ENCODE measurements at places on chromosomes 16 and 17.

DNA sequence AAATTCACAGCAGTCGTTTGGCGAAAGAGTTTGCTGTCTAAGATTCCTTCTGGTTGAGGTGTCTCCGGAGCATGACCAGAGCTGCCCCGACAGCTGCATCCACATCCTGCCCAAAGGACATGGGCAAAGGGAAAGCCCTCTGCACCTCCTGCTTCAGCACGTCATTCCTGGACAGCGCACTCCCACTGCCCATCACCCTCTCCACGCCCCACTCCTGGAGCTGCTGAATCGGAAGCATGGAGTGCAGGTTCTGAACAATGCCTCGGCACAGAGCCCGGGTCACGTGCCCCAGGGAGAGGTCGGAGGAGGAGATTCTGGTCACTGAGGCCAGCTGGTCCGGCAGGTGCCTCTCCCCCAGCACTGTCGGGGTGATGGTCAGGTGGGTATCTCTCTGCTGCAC is 1.3 kb upstream of the TRPV1 start:
- no peak for DNase-seq

DNA sequence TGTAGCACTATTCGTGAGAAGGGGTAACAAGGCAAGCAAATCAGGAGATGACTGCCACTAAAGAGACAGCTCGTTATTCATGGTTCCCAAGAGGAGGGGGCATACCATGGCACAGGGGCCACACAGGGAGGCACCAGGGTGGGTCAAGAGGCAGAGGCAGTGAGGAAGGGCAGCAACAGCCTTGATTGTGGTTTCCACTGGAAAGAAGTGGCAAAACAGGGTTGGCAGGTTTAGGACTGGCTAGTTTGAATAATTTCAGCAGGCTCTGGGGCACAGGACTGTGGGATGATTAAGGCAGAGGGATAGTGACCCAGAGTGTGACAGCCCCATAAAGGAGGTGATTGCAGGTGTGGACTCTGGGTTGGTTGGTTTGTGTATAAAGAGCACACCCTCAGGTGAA is 188.9 kb downstream of the CBLN1 start:
- no peak for DNase-seq

GRCh38 chr17:40588552-40588951 is 23.3 kb upstream of the CCR7 start:
- no peak for DNase-seq

GRCh38 chr17:56148333-56148732 is 4.9 kb upstream of the ANKFN1 start:
- no peak for DNase-seq

DNA sequence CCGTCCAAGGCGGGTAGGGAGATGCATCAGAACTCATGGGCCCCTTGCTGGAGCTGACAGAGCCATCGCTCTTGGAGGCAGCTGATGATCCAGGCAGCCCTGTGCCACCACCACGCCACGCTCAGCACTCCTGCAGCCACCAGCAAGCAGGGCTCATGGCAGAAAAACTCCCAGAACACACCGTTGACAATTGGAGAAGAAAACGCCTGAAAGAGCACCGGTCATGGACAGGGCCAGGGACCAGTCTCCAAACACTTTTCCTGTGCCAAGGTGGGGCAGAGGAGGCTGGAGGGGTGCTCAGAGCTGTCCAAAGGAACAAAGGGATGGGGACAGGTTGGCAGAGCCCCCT is 132.2 kb downstream of the FOXL1 start:
- no peak for DNase-seq

DNA sequence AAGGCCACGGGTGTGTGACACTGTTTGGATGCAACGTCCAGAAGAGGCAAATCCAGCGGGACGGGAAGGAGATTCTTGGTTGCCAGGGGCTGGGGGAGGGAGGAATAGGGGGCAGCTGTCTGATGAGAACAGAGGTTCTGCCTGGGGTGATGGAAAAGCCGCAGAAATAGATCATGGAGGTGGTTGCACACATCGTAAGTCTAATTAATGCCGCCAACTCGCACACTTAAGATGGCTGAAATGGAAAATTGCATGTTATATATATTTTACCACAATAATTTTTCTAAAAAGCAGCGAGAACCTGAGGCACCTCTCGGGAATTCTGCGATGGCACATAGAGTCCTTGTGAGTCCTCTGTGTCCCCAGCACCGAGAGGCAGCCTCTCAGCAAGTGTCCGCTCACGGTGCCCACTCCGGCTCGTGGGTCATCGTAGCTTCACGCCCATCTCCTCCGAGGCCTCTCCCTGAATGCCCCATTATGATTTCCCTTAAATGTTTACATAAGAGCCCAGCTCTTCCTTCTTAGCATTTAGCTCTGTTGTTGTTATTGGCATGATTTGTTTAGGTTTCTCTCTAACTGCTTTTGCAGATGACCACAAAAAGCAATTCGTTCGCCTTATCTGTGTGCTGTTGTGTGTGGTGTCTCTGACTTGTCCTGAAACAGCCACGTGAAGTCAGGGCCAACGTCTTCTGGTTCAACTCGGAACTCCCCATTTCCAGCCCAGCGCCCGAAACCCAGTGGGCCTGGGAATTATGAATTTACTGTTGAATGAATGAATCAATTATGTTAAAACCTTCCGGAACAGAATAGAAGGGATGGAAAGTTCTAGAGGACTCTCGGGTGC is 7.7 kb downstream of the WFDC1 start:
- no peak for DNase-seq

- DNase-seq: no peak
Measured at GRCh38 chr17:30304778-30305177, 13.0 kb upstream of the BLMH start.

GRCh38 chr17:50222922-50223321 is 21.5 kb upstream of the COL1A1 start:
- no peak for DNase-seq

- no peak for DNase-seq
Measured at GRCh38 chr17:45825792-45826191, 18.9 kb upstream of the SPPL2C start.

- no peak for DNase-seq
Measured at GRCh38 chr16:86794216-86794864, 216.0 kb downstream of the FOXL1 start.

GRCh38 chr17:64781810-64782555 is 119.9 kb upstream of the SMURF2 start:
- no peak for DNase-seq

GRCh38 chr17:50359005-50359699 is 13.2 kb downstream of the XYLT2 start:
- no peak for DNase-seq

- DNase-seq: no peak
Measured at GRCh38 chr16:84295203-84295860, 654 bp downstream of the WFDC1 start.

DNA sequence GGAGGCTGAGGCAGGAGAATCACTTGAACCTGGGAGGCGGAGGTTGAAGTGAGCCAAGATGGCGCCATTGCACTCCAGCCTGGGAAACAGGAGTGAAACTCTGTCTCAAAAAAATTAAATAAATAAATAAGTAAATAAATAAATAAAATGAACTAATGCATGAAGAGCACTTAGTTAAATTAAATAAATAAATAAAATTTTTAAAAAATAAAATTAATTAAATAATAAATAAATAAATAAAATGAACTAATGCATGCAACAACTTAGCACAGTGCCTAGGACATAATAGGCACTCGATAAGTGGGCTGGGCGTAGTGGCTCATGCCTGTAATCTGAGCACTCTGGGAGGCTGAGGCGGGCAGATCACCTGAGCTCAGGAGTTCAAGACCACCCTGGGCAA is 15.6 kb upstream of the CEP20 start:
- DNase-seq: no peak

GRCh38 chr17:50026837-50027171 is 29.1 kb upstream of the ITGA3 start:
- peak; percentile 88 for DNase-seq

DNA sequence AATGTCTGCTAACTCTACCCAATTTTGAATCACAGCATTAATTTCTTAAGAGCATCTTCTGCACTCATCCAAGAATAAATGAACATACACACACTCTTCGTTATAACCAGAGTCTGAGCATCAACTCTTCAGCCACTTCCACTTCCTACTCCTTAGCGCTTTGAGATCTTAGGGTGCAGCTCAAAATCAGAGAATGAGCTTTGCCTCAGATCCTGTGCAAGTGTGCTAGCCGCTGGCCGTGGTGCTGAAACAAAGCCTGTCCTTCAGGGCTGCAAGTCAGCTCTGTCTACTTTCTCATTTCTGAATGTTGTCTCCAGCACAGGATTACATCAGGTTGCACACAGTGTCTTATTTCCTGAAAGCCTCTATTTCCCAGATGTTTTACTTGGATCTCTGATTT is 165.4 kb downstream of the AIPL1 start:
- no peak for DNase-seq

GRCh38 chr16:49734331-49734730 is 121.6 kb downstream of the ZNF423 start:
- DNase-seq: no peak

- no peak for DNase-seq
Measured at GRCh38 chr17:77859035-77859810, 99.3 kb upstream of the TNRC6C start.

DNA sequence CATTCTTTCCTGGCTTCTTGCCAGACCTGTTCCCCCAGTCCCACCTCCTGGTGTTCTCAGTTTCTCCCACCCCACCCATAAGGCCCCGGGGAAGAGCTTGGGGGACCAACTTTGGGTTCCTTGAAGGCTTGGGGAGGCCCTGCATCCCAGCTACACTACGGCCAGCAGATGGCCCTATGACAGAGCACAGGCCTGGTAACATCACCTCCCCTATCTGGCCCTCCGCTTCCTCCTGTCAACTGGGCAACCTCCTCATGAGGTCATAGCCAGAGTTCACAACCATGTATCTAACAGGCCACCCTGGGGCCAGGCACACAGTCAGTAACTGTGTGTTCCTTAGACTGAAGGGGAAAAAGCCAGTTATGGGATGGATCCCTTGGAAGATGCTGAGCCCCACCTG is 31.4 kb downstream of the MYO15A start:
- no peak for DNase-seq

GRCh38 chr17:11944587-11944986 is 52.7 kb downstream of the ZNF18 start:
- no peak for DNase-seq

DNA sequence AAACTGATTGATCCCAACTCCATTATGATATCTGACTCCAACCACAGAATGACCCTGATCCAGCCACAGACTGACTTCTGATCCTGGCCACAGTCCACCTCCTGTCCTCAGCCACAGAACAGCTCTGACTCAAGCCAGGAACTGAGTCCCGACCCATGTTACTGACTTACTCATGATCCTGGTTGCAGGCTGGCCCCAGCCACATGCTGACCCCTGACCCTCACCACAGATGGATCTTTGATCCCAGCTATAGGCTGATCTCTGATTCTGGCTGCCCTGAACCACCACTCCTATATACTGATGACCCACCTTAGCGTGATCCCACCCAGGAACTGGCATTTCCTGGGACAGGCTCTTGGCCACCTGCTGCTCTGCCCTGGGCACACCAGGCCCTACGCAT is 32.2 kb upstream of the IL21R start:
- DNase-seq: no peak

- DNase-seq: no peak
Measured at GRCh38 chr17:49548051-49548505, 27.6 kb upstream of the NXPH3 start.

DNA sequence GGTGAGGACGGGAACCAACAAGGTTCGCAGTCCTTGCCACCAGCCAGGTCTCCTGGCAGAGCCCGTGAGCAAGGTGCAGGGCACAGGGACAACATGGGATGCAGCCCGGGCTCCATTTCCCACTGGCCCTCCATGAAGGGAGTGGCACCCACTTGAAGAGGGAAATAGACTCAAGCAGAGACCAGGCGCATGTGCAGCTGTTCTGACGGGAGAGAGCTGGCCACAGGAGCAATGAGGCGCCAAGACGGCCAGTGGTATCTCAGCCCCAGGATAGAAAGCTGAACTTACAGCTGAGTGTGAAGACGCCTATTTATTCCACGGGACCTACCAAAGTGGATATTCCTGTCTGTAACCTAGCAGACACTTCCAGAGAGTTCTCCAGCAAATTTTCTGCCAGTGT is 8.2 kb upstream of the FOXJ1 start:
- no peak for DNase-seq

DNA sequence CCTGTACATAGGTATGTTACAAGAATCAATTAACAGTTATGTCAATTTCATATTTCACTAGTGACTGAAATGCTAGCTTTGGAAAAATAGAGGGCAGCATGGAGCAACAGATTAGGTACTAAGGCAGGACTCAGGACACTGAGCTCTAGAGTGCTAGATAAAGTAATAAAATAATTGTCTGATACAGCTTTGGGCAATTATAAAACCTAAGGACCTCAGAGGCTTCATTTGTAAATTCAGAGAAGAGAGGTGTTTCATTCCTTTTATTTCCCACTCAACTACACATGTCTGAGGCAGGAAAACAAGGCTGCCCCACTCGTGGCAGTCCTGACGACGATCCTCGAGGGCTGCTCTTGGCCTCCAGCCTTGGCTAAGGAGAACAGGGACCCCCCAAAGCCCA is 81.5 kb downstream of the CA4 start:
- DNase-seq: no peak
